Activated T-cell treated with anti-CD3 and anti-CD28 coated beads, Interleukin-2, amount 50 U/mL, for 1 hour (primary cell): ENCODE measurements at places on chromosomes 2 and 18.

DNA sequence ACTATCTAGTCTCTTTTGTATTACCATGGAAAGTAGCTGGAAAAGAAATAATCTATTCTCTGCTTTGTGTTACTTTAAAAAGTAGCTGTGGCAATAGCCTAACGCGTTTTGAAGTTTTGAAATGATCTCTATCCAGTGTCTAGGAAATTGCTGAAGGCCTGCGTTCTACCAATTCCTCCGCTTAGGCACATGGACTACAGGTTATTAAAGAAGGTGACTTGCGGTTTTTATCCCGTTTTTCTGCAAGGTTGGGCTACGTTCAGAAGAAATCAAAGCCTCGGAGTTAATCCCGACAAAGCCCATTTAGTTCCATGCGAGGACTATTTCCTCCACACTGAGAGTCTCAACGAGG lies 636 bp upstream of the UBXN4 start:
- DNase-seq: no peak

- no peak for DNase-seq
Observed at GRCh38 chr2:72032481-72033041, 115.1 kb downstream of the CYP26B1 start.

DNA sequence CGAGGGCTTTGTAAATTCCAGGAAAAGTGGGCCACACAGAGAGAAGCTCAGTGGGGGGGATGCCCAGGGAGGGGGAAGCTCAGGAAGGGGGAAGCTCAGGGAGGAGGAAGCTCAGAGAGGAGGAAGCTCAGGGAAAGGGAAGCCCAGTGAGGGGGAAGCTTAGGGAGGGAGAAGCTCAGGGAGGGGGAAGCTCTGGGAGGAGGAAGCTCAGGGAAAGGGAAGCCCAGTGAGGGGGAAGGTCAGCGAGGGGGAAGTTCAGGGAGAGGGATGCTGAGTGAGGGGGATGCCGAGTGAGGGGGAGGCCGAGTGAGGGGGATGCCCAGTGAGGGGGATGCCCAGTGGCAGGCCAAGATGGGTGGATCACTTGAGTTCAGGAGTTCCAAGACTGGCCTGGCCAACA lies 821 bp upstream of the CHRNG start:
- no peak for DNase-seq

DNA sequence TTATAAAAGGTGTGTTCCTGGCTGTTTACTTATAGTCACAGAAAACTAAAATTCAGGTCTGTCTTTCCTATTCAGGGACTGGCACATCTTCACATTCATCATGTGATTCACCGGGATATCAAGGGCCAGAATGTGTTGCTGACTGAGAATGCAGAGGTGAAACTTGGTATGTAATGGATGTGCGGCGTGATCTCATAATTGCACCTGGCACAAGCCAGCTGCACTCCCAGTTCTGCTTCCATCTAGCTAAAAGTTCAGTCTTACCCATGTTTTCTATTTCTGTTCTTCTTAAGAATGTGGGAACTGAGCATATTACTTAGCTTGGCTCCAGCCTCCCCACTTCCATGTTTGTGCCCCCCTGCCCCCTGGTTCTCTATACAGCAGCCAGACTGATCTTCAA lies 131.9 kb downstream of the MAP4K4 start:
- no peak for DNase-seq

DNA sequence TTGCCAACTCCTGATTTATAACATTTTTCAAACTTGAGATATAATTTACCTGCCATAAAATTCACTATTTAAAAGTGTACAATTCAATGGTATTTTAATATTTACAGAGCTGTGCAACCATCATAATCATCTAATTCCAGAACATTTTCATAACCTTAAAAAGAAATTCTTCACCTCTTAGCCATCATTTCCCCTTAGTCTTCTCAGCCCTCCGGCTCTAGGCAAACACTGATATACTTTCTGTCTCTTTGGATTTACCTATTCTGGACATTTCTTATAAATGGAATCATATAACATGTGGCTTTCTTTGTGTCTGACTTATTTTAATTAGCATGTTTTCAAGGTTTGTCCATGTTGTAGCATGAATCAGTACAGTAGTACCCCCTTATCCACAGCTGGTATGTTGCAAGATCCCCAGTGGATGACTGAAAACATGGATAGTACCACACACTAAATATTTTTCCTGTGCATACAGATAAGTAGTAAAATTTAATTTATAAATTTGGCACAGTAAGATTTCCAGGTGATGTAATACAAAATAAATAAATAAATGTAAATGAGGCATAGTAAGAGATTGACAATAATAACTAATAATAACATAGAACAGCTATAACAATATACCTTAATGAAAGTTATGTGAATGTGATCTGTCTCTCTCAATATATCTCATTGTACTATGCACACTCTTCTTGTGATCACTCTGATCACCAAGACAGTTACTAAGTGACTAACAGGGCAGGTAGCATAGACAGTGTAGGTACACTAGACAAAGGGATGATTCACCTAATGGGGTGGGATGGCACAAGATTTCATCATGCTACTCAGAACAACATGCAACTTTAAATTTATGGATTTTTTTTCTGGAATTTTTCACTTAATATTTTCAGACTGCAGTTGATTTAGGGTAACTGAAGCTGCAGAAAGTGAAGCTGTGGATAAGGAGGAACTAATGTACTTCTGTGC lies 73.1 kb downstream of the RAB3GAP1 start:
- DNase-seq: no peak

- DNase-seq: no peak
Observed at GRCh38 chr2:153567367-153567766, 88.8 kb upstream of the RPRM start.

- DNase-seq: no peak
Observed at GRCh38 chr2:172772633-172773032, 37.0 kb downstream of the RAPGEF4 start.
